ENCODE measurements at places on chromosomes 16 and 17.

- no peak for DNase-seq
These were observed 1.6 kb upstream of the KIAA0513 start for GRCh38 chr16:85025781-85026653.

DNA sequence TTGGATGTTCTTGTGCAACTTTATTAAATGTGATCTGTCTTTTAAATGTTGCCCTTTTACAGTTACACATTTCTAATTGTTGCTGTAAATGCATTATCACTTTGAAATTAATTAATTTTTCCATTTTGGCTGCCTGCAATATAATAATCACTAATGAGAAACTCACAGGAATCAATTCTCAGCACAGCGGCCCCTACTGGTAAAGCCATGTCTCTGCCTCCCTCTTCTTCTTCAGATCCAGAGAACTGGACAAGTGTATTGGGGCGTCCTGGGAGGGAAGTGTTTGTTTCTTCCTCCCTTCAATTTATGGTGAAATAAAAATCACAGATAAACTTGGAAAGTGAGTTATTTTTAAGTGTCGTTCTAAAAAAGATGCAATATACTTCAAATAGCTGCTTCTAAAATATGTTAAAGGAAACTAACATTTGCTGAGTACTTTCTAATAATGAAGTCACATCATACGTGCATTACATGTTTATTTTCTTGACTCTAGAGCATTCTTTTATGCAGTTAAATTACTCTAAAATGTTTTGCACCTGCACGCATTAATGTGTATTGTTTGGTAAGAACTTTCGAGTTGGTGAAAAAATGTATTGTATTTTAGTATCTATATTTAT, 338.0 kb downstream of the WWOX start:
- DNase-seq: no peak

DNA sequence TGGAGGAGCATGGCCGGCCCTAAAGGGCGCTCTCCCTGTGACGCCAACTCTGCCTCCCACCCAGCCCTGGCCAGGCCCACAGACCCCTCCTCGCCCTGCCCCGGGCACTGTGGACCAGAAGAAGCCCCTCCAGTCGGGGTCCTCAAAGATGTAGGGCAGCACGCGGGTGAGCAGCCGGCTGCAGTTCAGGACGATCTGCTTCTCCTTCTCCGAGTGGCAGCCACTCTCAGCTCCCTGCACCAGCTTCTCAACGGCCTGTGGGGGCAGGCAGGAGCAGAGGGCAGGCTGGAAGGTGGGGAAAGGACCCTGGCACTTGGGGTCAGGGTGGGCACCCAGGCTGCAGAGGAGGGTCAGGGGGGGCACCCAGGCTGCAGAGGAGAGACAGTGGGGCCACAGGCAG, 8.9 kb downstream of the HID1 start:
- DNase-seq: no peak

DNA sequence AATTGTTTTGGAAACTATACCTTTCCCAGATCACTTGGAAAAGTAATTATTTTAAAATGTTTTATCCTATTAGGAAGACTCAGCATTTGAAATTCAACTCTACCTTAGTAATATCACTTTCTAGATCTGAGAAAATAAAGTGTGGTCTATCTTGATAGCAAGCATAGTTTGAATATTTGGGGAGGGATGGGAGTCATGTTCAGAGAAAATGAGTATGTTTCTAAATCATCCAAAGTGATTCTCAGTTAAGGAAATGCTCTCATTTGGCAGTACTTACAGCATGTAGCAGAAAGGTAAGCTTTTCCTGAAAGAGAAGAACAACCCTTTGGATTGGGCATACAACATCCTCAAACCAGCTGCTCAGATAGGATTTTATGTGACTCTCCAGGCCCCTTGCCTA, 6.9 kb downstream of the C17orf75 start:
- no peak for DNase-seq

- no peak for DNase-seq
These were observed 6.4 kb downstream of the PFAS start for GRCh38 chr17:8255499-8255898.

GRCh38 chr17:16932611-16933010, 39.3 kb downstream of the TNFRSF13B start:
- DNase-seq: no peak

DNA sequence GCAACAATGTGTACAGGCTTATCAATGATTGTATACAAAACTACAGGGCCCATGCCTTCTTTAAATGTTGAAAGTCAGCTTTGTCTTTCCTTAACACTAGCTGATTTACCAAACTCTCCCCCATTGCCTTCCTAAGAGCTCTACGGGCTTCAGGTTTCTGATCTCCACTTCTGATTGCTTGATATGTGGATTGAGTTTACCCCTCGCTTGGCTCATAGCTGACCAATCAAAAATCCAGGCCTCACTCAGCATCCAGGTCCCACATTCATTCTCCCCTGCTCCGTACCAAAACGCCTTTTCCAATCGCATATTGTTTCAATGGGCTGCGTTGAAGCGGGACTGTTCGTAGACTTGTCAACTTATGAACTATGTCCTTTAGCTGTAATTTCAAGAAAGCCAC, 195.1 kb upstream of the TOX3 start:
- no peak for DNase-seq

DNA sequence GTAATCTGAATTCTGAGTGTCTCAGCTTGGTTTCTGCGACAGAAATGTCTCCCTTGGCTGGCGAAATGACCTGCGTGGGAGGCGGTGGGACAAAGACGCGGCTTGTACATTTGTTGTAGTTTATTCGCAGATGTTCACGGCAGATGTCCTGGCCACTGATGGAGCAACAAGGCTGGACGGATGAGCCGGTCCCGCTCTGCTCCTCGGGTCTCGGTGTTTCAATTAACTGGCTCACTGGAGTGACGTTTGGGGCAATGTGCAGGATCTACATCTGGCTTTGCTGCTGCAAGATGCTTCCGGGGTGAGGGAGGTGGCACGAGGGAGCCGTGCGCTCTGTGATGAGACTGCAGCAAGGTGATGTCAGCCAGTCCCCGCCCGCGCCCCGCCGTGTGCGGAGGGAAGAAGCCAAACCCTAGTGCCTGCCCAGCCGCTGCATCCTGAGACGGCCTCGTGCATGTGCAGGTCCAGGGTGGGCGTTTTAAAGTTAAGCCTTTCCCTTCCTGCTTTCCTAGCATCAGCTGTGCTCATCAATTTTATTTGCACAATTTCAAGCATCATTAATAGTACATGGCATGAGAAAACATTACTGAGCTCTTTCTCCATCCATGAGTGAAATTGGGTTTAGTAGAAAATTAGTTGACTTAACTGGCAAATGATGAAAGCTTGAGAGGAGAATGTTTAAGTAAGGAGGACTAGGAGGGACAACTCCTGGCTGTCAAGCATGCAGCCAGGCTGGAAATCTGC, 44.4 kb downstream of the MGAT5B start:
- DNase-seq: no peak

DNA sequence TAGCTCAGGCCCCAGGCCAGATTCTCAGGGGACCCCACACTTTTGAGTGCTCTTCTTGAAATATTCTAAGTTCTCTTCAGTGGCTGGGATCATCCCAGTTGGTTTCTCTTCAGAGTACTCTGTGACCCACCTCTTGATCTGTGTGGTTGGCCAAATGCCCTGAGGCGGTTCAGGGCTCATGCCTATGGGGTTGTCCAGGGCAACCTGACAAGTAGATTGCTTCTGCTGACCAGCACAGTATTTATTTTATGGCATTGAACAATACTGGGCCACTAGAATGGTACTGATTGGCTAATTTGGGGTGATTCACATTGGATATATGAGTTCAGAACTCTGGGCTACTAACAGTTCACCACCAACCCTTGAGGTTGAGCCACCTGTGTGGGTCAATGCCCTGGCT, 7.4 kb upstream of the GOSR2 start:
- DNase-seq: no peak

DNA sequence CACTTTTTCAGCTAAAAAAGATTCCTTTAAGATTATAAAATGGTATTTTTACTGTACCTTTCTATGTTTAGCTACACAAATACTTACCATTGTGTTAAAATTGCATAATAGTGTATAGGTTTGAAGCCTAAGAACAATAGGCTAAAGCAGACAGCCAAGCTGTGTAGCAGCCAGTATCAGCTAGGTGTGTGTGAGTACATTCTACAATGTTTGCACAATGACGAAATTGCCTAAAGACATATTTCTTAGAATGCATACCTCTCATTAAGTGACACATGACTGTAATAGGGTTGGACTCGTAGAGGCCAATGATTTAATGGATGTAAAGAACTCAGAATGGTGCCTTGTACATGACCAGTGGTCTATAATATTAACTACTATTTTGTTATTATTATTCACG, 1.9 kb upstream of the MT1B start:
- no peak for DNase-seq

DNA sequence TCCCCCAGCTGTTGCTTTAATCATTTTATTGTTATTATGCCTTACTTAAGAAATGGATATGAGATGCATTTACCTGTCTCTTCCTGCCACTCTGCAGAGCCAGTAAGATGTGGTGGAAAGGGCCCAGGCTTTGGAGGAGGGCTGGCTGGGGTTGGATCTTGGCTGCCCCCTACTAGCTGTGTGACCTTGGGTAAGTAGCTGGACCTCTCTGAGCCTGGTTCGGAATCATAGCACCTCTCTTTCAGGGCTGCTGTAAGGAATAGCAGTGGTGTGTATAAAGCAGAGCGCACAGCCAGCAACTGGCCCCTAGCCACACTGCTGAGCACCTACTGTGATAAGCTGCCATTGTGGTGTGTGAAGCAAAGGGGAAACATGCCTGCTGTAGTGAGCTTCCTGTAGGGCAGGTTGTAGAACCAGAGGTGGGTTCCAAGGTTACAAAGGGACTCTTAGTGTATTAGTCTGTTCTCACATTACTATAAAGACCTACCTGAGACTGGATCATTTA, 23.9 kb downstream of the MAPT start:
- DNase-seq: no peak

- no peak for DNase-seq
These were observed 769.1 kb upstream of the CDH8 start for GRCh38 chr16:62805221-62805857.

- no peak for DNase-seq
These were observed 11.6 kb downstream of the MYBBP1A start for GRCh38 chr17:4543557-4544026.

DNA sequence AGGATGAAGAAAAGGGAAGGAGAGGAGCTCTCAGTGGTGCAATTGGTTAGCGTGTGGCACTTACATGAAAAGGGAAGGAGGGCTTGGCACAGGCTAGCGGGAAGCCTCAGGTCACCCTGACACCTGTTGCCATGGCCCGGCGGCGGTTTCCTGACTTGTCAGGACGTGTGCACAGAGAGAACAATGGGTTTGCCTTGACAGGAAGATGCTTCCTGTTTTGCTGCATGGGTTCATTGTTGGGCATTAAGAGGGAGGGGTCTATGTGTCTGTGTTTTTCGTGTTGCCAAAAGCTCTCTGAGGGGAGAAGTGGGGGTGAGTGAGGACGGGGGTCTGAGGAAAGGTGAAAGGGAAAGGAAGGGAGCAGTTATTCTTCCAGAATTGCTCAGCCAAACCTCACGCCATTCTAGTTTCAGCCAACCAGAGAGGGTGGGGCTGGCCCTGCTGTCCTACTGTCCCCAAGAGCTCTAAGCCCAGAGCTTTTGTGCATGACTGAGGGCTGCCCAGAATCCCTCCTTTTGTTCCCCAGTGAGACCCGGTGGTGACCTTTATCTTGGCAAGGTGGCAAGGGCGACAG, 17.1 kb upstream of the CCR7 start:
- no peak for DNase-seq

DNA sequence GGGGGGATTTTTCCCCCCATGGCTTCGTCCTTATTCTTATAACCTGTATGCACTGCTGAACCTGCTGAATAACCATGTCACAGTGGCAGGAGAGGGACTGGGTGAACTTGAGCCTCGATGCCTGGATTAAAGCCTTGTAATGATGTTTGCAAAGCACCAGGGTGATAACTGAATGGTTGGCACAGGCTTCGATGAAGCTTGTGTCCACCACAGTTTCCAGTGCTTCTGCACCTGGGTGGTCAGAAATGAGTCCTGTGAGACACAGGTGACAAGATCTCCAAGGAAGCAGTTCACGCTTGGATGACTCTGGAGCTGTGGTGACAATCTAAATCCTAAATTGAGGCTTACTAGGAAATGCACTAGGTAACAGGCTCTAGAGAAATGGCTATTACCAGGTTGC, 729.3 kb downstream of the MAF start:
- DNase-seq: no peak

DNA sequence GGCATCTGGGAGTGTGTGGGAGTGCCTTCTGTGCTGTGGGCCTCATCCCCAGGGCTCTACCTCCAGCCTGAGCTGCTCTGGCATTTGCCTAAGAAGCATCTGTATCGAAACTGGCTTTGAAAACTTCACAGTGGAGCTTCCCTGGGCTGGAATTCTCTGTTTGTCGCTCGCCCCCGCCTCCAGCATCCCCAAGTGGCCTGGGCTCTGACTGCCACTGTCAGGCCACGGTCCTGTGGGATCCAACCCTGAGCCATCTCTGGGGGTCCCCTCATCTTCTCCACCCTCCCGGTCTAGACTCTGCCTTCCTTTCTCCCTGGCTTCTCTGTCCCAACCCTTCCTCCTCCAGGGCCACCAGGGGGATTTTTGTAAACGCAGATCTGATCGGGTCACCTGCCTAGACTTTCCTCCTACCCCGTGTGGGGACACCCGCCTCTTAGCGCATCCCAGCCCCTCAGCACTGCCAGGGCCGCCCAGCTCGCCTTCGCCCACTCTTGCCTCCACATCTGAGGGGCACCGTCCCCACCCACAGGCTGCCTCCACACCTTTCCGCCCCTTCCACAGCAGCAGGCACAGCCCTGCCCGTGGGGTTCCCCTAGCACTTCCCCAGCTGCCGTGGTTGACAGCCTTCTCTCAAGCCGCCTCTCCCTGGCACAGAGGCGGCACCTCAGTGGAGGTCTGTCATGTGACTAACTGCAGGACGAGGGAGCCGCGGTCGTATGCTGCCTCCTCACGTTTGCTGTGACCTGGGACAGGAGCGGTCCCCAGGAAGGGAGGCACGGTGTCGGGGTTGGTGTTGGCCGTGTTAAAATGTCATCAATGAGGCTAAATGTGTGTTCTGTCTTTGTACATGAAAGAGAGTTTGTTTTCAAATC, 12.0 kb downstream of the TBC1D24 start:
- no peak for DNase-seq

DNA sequence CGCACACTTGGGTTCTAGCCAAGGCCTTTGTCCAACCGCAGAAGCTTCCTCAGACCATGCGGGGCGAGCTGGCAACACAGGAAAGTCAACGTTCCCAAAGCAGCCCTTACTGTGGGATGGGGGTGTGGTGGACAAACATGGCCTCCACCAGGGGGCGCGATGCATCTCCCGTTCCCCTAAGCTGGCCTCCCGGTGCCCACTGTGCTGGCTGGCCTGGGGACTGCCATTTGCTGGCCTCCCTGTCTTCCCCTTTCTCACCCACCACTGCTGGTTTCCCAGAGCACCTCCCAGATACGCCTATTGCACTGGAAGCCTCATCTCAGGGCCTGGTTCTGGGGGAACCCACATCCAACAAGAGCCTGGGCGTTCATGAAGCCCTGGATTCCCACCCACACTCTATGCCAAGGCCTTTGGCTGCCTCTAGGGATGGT, 145.3 kb downstream of the IRF8 start:
- DNase-seq: no peak

DNA sequence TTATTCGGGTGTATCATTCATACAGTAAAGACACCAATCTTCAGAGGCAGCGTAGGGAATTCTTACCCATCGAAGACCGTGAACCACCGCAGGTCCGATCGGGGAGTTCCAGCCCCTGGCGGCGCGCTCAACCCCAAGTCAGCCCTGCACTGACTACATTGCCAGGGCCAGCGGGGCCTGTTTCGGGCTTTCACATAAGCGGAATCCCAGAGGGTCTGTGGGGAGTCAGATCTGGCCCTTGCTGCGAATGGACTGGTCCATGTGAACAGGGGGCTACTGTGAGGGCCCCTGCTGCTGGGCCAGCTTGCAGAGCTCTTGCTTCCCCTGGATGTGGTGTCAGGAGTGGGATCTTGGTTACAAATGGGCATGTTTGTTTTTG, 7.6 kb downstream of the PDE6G start:
- DNase-seq: no peak

Data from vagina (tissue), 2 donors.